GM18507 (cell line): ENCODE measurements at places on chromosomes 1 and 21.
A peak's percentile ranks its signal among the peaks of the same experiment; 100 is the strongest.

GRCh38 chr1:229597877-229598276, 28.0 kb downstream of the TAF5L start:
- no peak for DNase-seq

DNA sequence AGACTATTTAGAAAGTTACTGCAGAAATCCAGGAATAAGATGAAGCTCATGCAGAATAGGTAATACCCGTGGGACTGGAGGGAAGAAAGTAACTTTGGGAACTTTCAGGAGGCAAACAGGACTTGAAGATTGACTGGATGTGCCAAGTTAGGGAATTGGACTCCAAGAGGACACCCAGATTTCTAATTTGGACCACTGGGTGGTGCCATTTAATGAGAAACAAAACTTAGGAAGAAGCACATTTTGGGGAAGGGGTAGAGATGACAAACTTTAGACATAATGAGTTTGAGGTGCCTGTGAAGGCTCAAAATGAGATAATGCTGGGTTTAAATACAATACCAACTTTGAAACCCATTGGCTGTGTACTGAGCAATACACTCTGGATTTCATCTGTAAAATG, 3.3 kb upstream of the B4GALT3 start:
- no peak for DNase-seq

DNA sequence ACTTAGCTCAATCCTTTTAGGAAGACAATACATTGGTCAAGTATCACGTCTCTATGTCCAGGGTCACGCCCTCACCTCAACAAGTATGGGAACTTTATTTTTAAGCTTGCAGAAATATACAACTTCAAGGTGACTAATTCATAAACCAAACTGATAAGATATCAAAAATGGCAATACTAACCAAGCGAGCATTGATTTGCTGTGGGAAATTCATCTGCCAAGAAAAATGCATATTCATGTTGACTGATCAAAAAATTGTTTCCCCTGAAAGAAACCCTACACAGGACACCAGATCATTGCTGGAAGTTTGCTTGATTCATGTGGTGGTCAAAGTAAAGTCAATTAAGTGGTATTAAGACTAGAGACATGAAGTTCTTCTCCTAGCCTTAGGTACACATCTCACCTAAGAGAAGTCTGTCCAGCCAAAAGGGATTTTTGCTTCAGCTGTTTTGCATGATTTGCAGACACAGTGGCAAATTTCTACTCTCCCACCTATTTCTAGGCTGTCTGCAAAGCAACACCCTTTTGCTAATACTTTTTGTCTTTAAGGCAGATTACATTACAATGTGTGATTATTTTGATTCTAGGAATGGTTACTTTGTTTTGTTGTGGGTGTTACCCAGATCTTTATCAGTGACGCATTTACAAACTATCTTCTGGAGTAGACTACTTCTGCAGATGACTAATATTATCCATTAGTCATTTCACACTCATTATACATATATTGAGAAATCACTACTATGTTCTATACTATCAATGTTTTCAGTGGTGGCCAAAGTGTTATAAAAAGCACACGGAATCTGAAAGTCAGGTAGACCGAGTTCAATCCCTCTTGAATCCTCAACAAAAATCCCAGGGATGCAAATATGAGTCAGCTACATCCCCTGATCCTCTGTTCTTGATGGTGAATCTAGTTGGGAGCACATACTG, 12.4 kb downstream of the SAMSN1 start:
- DNase-seq: peak; percentile 8

GRCh38 chr1:78267513-78268218, 221.9 kb downstream of the GIPC2 start:
- no peak for DNase-seq

GRCh38 chr1:47725000-47725473, 272.1 kb downstream of the TRABD2B start:
- DNase-seq: no peak

DNA sequence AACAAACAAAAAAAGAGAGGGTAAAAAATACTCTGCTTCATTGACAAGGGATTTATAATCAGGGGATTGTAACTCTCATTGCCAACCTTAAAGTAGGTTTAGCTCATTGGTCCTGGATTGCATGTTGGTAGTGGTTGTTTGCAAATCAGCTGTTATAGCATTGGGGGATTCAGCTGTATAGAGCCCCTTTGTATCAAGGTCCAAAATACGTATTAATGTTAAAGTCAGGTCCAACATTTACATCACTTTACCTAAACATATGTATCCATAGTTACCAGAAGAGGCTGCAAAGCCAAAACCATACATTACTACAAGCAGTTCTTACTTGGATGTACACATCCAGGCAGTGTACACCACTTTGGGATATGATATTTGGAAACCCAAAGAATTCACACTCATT, 29.4 kb downstream of the RPS27 start:
- no peak for DNase-seq

GRCh38 chr1:157948312-157949073, 45.0 kb upstream of the KIRREL1 start:
- no peak for DNase-seq

- DNase-seq: no peak
These were observed 7.9 kb upstream of the GNPAT start for GRCh38 chr1:231232870-231233734.

- no peak for DNase-seq
These were observed 1.5 kb downstream of the KRTAP21-3 start for GRCh38 chr21:30717105-30717504.

- no peak for DNase-seq
These were observed 8.7 kb upstream of the OXCT2 start for GRCh38 chr1:39779821-39780220.

- peak; percentile 2 for DNase-seq
These were observed 7.6 kb upstream of the ERG start for GRCh38 chr21:38505654-38506523.

- DNase-seq: no peak
These were observed 25.1 kb upstream of the DNAJC6 start for GRCh38 chr1:65284229-65284628.

DNA sequence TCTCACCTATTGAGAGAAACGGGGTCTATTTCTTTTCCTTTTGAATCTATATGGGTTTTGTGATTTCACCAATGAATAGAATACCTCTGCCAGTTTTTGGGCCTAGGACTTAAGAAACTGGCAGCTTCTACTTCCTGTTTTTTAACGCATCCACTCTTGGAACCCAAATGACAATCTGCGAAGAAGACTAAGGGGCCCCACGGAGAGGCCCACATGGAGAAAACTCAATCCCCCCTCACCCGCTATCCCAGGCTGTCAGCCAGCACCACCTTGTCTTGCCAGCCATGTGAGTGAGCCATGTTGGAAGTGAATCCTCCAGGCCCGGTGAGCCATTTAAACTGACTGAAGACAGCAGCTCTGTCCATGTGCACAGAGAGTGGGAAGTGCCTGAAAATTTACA, 3.6 kb upstream of the HENMT1 start:
- no peak for DNase-seq

DNA sequence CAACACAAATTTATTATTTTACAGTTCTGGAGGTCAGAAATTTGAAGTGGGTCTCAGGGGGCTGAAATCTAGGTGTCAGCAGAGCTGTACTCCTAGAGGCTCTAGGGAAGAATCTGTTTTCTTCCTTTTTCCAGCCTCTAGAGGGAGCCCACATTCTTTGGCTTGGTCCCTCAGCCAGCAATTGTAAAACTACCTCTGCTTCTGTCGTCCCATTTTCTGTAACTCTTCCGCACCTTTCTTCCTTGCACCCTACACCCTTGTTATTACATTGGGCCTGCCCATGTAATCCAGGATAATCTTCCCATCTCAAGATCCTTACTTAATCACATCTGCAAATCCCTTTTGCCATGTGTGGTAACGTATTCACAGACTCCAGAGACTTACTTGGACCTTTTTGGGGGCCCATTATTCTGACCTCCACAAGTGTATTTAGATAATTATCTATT, 24.8 kb upstream of the THEM4 start:
- DNase-seq: no peak

DNA sequence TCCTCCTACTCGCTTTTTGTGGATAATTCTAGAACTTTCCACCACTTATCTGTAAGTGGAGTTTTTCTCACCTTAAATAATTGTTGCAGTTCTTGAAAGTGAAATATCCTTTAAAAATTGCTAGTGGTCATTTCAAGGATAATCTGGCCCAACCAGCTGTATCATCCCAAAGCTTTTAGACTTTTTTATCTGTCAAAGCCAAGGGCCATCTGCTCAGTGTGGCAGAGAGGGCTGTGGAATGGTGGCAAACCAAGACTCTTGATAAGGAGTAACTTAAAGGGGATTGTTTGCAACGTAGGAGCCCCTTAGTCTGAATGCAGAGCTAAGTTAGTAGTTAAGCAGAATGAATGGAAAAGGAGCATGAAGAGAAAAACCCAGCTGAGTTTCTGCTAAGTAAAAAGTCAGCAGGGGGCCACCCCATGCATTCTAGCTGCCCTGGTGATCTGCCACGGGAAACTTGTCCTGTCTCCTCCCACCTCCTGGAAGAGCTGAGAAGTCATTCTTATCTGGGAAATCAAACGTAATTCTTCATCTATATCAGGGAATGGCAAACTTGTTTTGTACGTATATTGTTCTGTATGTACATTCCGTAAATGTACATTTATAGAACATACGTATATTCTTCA, 169.3 kb downstream of the PRDM2 start:
- no peak for DNase-seq

DNA sequence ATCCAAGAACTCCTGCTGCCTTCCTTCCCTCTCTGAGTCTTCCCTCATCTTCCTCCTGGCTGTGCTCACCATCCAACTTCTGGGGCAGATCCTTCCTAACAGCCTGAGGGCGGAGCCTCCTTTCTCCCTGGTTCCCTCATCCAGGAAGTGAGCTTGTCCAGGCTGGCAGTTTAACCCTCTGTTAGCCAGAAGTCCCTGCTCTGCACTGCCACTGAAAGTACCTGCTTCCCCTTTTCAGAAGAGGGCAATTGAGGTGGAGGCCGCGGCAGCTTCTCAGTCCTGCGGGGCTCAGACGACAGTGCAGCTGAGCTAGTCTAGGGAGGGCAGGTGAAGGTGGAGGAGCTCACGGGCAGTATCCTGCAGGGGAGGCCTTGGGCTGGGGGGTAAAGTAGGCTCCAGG, 149.1 kb downstream of the FCRL5 start:
- peak; percentile 29 for DNase-seq

DNA sequence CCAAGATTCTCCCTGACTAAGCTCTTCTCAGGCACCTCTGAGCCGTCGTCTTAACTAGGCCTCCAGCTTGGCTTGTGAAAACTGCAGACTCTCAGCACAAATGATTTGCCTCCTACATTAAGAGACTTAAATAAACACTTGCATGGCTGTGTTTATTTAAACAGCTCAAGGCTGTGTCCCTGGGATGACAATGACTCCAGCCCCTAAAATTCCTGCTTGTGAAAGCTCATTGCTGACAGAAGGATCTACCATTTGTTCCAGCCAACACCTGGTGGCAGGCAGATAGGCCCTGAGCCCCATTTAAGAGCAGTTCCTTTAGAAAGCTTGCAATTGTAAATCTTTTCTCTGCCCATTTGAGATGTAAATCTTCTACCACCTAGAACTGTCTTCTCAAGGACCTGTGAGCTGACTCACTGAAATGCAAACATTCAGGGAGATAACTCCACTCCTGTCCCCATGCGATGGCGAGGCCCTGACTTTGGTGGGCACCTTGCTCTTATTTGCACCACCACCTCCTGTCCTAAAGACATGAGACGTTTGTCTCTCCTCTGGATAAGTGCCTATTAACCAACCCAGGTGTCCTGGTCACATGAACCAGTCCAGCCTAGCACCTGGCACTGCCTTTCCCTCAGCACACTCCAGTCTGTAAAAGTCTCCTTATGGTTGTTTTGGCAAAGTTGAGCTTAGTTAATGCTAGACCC, 15.1 kb upstream of the PCP4 start:
- no peak for DNase-seq

DNA sequence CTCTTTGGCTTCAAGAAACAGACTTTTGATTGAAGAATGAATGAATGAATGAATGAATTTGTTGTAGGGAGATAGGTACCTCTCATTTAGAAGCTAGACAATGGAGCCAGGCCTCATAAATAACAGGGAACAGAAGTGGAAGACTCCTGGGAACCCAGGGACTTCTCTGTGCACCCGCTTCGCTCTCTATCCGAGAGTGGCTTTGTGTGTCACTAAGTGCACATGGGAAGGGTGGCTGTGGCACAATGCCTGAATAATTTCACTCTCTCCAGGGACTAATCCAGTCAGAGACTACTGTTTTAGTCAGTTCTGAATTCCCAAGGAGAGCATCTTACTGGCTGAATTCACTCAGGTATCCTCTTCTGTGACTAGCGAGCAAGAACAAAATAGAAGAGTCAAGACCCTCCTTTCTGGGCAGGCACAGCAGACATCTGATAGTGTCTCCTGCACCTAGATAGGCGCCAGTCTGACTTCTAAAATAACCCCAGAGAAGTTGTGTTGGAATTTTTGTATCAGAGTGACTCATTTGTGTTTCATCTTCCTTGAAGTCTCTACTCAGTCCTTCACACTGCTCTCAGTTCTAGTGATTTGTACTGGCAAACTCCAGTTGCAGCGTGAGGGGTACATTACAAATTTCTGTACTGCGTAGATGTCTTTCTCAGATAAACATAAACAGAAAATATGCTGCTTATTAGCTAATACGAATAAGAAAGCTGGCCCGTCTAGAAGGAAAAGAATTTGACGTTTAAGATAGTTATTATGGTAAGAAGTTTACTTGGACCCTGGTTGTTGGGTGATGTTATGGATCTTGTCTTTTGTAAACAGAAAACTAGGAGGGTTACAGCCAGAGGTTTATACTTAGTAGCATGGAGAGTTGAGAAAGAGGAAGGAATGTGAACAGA, 34.0 kb downstream of the BACH1 start:
- DNase-seq: no peak

DNA sequence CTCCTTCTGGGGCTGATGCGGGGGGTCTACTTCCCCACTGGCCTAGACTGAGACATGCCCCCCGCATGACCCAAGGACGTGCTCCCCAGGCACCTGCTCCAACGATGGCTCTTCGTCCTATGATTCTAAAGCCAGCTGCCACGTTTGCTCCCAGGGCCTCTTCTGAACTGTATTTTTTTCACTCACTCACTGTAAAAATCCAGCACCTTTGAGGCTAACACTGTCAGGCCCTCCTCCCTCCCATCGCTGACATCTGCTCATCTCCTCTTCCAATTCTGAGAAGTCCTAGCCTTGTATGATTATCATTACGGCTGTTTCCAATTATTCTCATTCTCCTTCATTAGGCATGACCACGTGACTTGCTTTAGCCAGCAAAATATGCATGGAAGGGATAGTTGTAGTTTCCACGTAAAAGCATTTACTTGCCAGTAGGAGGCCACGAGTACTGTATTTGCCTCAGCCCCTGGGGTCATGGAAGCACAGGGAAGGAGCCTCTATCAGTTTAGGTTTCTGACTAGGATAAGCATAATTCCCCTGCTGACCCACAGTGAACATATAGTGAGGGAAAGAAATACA, 19.1 kb upstream of the EDN2 start:
- no peak for DNase-seq

- no peak for DNase-seq
These were observed 20.0 kb downstream of the SERTAD4 start for GRCh38 chr1:210252621-210253051.

- DNase-seq: no peak
These were observed 28.6 kb downstream of the NTMT2 start for GRCh38 chr1:170174395-170174794.

- DNase-seq: no peak
These were observed 34.8 kb downstream of the KPNA6 start for GRCh38 chr1:32142446-32143301.

- DNase-seq: no peak
These were observed 67.6 kb downstream of the MTR start for GRCh38 chr1:236862615-236863211.

GRCh38 chr1:165356876-165357275, 361 bp upstream of the LMX1A start:
- DNase-seq: no peak
